ENCODE measurements at places on chromosomes 7 and 10.
A peak's percentile ranks its signal among the peaks of the same experiment; 100 is the strongest.

DNA sequence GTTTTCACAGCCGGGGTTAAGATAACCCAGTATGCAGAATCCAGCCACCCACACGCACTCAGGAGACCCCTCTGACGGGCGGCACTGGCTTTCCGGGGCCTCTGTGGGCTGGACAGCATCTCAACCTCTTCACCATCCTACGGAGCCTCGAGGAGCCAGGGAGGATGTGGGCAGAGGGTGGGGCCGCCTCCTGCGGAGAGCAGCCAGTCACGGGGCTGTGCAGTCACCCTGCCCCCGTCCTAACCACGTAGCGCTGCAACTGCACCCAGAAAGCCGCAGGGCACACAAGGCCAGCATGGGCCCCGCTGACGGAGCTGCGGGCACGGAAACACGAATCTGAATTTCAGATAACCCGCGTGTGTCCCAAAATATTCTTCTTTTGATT lies 270.3 kb downstream of the ELFN1 start:
- DNase-seq = peak; percentile 89

DNA sequence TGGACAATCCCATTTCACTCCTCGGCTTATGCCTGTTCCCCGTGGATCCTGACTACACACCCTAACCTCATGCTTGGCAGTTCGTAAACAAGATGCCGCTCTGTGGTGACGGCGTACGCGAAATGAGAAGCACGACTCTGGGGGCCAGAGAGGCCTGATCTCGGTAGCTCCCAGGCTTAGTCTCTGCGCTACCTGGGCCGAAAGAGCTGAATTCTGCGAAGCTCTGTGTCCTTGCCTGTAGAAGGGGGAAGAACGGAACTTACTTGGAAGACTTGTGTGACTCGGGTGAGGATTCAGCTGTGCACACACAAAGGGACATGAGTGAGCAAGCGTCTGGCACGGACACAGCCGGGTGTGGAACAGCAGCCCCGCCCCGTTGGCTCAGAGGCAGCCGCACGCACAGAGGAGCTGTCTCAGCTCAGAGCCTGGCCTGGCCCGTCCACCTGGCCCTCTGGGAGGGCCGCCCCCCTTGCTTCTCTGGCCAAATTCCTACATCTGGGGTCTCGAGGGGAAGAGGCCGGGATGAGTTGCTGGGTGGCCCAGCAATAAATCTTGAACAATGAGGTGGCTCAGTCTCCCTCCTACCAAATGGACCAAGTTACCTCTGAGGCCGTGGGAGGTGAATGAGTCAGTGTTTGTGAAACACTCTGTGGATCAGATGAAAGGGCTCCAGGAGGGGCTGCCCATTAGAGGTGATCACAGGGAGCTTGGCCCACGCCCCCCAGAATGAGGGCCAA lies 83.8 kb downstream of the PDGFA start:
- no peak for DNase-seq

- no peak for DNase-seq
Measured at GRCh38 chr7:22810843-22811242, 11.8 kb downstream of the TOMM7 start.

GRCh38 chr10:76523791-76524351 lies 1092.4 kb downstream of the LRMDA start:
- no peak for DNase-seq

DNA sequence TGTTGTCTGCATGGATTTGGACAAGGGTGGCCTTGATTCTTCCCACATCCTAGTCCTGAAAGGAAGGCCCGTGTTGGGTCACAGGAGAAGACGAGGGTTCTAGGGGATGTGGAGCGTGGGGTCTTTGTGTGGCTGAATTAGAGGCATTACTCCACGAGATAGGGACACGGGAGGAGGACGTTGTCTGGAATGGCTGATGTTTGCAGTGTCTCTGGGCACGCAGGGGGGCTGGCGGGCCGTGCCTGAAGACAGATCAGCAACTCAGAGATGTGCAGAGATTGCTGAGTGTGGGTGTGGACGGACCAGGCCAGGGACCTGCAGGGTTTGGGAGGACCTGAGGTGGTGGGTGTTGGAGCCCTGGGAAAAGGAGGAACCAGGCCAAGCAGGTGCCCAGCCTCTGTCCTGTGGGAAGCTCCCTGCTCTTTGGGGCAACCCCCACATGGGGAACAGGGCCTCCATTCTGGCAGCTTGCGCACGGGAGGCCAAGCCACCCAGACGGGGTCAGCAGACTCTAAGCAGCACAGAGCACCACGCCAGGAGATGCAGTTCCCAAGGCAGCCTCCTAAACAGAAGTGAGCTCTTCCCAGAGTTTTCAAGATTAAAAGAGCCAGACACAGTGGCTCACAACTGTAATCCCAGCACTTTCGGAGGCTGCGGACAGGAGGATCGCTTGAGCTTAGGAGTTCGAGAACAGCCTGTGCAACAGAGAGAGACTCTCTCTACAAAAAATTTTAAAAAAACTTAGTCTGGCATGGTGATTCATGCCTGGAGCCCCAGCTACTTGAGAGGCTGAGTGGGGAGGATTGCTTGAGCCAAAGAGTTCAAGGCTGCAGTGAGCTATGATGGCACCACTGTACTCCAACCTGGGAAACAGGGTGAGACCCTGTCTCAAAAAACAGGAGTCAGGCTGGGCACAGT lies 71.0 kb upstream of the GTF2I start:
- DNase-seq = no peak

DNA sequence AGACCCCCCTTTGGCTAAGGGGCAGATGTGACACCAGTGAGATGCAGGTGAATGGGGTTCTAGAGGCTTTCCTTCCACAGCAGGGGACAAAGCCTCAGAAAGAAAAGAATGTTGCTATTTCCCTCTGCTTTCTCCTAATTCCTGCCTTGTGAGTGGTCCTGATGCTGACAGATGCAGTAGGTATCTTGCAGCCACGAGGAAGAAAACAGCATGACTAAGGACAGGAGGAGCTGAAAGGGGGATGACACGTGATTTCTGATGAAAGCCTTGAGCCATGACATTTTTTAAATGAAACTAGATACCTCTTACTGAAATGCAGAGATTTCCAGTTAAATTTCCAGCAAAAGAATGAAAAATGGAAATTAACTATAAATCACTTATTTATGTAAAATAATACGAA lies 92.4 kb downstream of the C1GALT1 start:
- no peak for DNase-seq

DNA sequence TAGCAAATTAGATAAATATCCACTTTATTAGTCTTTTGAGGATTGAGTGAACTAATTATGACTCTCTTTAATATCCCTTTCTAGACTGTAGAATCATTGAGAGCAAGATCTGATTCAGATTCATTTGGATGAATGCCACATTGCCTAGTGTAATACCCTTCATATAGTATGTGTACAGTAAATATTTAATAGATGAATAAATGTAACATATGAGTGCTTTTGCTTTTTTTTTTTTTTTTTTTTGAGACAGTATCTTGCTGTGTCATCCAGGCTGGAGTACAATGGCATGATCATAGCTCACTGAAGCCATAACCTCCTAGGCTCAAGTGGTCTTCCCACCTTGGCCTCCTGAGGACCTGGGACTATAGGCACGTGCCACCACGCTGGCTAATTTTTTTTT lies 14.8 kb downstream of the SAMD8 start:
- DNase-seq = no peak

- DNase-seq = no peak
Measured at GRCh38 chr10:130747356-130747755, 564.2 kb downstream of the TCERG1L start.

GRCh38 chr10:24872049-24872789 lies 80.2 kb downstream of the PRTFDC1 start:
- no peak for DNase-seq

- no peak for DNase-seq
Measured at GRCh38 chr10:60621018-60621417, 157.3 kb upstream of the CDK1 start.

DNA sequence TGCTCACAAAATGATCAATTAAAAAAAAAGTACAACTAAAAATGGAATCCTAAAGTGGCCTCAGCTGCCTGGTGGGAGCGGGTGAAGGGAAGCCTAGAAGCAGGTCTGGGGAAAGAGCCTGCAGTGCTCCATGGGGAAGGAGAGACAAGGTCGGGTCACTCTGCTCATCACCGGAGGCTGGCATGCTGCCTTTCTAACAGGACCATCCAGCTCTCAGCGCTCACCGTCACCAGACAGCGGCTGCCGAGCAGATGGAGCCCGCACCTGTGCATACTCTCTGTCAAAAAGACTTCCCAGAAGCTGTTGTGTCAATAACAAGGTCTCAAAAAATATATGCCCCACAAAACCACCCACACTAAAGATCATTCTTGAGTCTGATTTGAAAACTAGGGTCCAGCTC lies 112.8 kb downstream of the BAMBI start:
- no peak for DNase-seq

DNA sequence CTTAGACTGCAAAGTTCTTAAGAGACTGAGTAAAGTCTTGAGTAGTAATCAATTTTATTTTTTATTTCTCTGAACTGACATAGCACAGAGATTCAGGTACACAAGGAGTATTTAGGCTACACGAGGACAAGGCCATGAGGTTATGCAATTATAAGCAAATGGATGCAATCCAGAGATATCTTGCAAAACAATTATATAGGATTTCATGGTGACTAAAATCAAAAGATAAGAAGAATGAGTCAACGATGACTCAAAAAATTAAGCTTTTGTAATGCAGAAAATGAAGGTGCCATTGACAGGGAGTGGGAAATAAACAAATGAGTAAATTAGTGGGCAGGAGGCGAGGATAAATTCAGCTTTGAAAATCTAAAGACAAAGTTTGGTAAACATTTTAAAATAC lies 66.7 kb upstream of the MYO3A start:
- DNase-seq = no peak

- peak; percentile 85 for DNase-seq
Measured at GRCh38 chr10:69087590-69088470, at the start of gene SRGN. SRGN (plus strand) TSS chr10:69088103; CDS start chr10:69088158, 55 bp downstream.

DNA sequence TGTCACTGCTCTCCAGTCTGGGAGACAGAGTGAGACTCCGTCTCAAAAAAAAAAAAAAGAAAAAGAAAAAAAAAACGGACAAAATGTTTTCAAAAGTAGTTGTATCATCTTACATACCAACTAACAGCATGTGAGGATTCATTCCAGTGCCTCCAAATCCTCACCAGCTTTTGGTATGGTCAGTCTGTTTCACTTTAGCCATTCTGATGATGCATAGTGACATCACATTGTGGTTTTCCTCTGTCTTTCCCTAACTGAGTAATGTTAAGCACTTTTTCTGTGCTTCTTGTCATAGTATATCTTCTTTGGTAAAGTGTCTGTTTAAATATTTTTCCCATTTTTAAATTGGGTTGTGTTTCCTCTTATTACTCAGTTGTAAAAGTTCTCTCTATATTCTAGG lies 251.4 kb upstream of the CTBP2 start:
- DNase-seq = no peak

DNA sequence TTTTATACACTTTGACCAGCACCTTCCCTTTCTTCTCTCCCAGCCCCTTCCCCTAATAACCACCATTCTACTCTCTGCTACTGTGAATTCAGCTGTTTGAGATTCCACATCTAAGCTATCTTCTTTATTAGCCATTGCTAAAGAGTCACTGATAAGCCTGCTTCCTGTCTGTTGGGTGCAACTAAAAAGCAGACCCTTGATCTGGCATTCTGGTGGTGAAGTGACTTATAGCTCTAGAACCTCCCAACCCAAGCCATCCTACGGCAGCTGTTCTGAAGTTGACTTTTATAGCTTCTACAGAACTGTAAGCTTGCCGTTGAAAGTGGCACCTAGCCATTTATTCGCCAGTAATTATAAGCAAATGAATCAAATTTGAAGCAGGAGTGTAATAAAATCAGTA lies 105.6 kb downstream of the AHR start:
- no peak for DNase-seq
